ENCODE measurements at places on chromosomes 1 and 21.

GRCh38 chr1:113369699-113370098 is 20.6 kb upstream of the MAGI3 start:
- no peak for DNase-seq

- DNase-seq: no peak
Observed at GRCh38 chr1:154527192-154527591, 25.0 kb upstream of the SHE start.

GRCh38 chr1:205626216-205626615 is 5.6 kb downstream of the ELK4 start:
- DNase-seq: no peak

DNA sequence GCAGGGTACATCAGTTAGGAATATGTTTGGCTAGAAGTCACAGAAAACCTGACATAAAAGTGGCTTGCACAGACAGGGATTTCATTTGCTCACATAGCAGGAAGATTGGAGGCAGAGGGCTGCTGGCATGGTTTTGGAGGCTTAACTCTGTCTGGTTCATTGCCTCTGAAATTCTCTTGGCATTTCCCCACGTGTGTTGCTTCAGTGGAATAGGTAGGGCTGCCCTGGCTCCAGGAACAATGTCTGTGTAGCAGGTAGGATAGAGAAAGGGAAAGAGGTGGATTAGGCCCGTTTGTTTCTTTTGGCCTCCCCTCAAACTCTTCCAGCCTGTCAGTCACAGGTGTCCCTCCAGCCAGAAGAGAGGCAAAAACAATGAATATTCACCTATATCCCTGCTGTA is 20.5 kb upstream of the SIPA1L2 start:
- no peak for DNase-seq

DNA sequence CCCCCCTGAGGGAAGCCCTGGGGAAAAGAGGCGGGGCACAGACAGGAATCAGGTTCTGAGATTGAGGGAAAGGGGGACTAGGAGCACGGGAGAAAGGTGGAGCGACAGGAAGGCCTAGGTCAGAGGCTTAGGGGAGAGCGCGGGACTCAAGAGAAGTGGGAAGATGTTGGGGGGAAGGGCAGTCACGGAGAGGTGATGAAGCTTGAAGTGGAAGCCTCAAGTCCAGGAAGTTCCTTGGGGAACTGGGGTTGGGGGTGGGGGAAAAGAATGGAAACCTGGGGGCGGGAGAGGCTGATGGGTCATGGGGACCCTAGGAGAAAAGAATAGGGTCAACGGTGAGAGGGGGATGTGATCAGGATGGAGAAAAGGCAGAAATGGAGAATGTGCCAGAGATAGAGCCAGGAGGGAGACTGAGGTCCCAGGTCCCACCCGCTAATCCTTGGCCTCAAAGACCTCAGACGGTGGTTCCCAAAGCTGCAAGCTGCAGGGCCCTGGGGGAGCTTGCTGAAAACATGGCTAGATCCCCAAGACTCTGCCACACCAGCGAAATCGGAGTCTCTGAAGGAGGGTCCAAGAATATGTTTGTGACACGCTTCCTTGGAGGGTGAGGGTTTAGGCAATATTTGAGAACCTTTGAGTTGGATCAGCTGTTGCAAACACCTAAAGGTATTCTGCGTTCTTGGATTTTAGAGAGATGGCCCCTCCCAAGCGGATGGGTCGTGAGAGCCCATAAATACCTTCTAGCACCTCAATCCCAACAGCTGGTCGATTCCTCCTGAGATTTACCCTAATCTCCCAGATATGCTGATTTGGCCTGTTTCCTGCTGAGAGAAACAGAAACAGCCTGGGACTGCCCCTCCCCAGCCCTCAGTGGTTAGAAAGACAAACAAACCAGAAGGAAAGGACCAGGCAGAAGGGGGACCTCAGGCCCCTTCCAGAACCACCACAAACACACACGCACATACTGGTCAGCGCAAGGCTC is 3.6 kb downstream of the C1orf232 start:
- no peak for DNase-seq

DNA sequence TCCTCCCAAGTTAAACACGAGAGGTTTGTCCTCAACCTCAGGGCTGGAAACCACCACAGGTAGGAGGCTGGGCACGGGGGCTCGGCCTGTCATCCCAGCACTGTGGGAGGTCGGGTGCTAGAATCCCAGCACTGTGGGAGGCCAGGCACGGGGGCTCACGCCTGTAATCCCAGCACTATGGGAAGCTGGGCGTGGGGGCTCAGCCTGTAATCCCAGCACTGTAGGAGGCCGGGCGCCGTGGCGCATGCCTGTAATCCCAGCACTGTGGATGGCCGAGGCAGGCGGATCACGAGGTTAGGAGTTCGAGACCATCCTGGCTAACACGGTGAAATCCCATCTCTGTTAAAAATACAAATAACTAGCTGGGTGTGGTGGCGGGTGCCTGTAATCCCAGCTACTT is 6.7 kb upstream of the CDK11A start:
- DNase-seq: no peak

All from activated T-cell treated with anti-CD3 and anti-CD28 coated beads, Interleukin-2, amount 50 U/mL, for 1 hour (primary cell).